Activated naive CD8-positive, alpha-beta T cell treated with anti-CD3 and anti-CD28 coated beads for 36 hours (primary cell): ENCODE measurements at places on chromosomes 3 and 15. TPM values are rescaled to one million over a fixed set of nuclear protein-coding genes. Genes with fewer than 3 reads are reported as not detected.

REC114 gene
- total RNA-seq: not detected

ADAM10 gene
- total RNA-seq: 91.8 TPM

TFRC gene
- 550 TPM for total RNA-seq

BTLA gene
- 41.2 TPM for total RNA-seq

EPHB1 gene
- total RNA-seq: not detected

IP6K1 gene
- 24.1 TPM for total RNA-seq

HDDC3 gene
- total RNA-seq: 38.4 TPM

ACTC1 gene
- total RNA-seq: not detected

P4HTM gene
- 20.7 TPM for total RNA-seq

BSN gene
- total RNA-seq: 0.35 TPM

NRROS gene
- total RNA-seq: 22.0 TPM

CCR8 gene
- total RNA-seq: not detected

FETUB gene
- not detected for total RNA-seq

AQP9 gene
- not detected for total RNA-seq

CKMT1B gene
- total RNA-seq: 0.29 TPM

MKRN3 gene
- total RNA-seq: 1.0 TPM

IQCF5 gene
- not detected for total RNA-seq

ANKRD63 gene
- total RNA-seq: not detected

DNAJC13 gene
- 32.1 TPM for total RNA-seq

SLC22A13 gene
- 0.24 TPM for total RNA-seq

CTXND1 gene
- total RNA-seq: not detected

CERS3 gene
- 0.24 TPM for total RNA-seq

DAPK2 gene
- total RNA-seq: 0.29 TPM

KLHL6 gene
- 26.6 TPM for total RNA-seq

CCDC174 gene
- total RNA-seq: 18.6 TPM

RHO gene
- total RNA-seq: not detected

VGLL3 gene
- total RNA-seq: not detected

CPN2 gene
- total RNA-seq: not detected

USF3 gene
- total RNA-seq: 13.5 TPM

AGTR1 gene
- not detected for total RNA-seq

SLC51A gene
- not detected for total RNA-seq

BHLHE40 gene
- total RNA-seq: 292 TPM

GOLGA6L10 gene
- 1.3 TPM for total RNA-seq

STARD5 gene
- 6.2 TPM for total RNA-seq

MRPS22 gene
- total RNA-seq: 84.2 TPM

C3orf49 gene
- total RNA-seq: not detected

HCN4 gene
- not detected for total RNA-seq

ACKR4 gene
- 0.10 TPM for total RNA-seq
